Activated naive CD4-positive, alpha-beta T cell treated with anti-CD3 and anti-CD28 coated beads, Interleukin-2, amount 50 U/mL, for 16 hours (primary cell): ENCODE measurements at places on chromosomes 11 and 22.

GRCh38 chr11:72814286-72815109, at the start of gene ATG16L2:
Gene ATG16L2, plus strand, starts transcription at chr11:72814411. Its CDS starts 35 bp downstream, at chr11:72814446.
- peak; percentile 91 for DNase-seq

GRCh38 chr11:119205574-119206510, at the start of gene CBL:
Gene CBL, plus strand, starts transcription at chr11:119206339. Its CDS starts 79 bp downstream, at chr11:119206418.
- peak; percentile 95 for DNase-seq

GRCh38 chr11:73386546-73386945, 10.3 kb downstream of the RELT start:
- no peak for DNase-seq

GRCh38 chr11:69635804-69636511, 5.0 kb upstream of the CCND1 start:
- no peak for DNase-seq

DNA sequence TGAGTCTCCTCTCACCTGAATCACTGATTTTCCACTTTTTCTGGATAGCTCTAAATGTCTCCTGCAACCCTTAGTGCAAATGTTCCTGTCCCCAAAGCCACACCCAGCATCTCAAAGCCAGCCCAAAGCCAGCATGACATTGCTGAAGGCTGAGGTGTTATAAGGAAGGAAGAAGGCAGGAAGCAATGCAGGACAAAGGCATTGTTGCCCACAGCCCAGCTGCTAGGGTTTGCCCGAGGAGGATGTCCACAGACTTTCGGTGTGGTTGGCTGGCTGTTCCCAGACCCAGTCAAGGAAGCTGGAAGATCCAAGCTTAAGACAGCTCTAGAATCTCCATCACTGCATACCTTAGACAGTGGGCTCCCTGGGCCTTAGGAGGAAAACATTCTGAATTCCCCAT, 23.5 kb downstream of the CHST1 start:
- no peak for DNase-seq
